H9 (cell line): ENCODE measurements at places on chromosomes 6 and 20.

GRCh38 chr6:26240157-26241032, 124.6 kb upstream of the BTN3A2 start:
- no peaks in the 10 kb centered on the region for H3K27me3 ChIP-seq
- H3K4me1 ChIP-seq, result no peaks in the 10 kb centered on the region
- no peaks in the 10 kb centered on the region for H3K36me3 ChIP-seq
- peak; percentile 63 for DNase-seq
- no peak overlapping the region for H3K4me3 ChIP-seq
- peak overlapping the region; percentile 84 for H3K27ac ChIP-seq

DNA sequence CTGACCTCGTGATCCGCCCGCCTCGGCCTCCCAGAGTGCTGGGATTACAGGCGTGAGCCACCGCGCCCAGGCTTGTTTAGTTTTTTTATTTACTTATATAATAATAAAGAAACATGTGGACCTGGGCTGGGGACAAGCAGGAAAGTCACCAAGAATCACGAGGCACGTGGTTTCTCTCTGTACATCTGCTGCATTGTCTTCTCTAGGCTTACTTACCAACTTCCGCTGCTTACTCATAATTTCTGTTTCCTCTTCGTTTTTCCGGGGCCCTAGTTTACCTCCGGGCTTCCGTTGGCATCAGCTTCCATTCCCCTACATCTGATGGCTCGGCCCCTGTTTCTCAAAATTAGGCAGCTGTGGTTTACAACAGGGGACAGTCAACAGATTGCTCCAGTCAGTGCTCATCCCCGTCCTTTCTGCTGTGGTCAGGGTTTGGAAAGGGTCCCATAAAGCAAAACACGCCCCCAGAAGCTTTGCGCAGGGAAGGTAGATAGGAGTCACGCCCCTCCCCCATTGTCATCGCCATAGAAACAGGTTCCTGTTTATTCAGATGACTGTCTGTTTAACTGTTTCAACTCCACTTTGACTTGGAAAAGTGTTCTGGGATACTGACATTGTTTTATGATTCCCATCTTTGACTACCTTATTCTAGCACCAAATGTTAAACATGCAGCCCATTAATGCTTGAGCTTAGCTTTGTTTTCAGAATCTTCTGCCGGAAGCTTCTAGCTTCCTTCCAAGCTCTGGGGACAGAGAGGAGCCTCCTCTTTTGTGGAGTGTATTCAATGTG, 31.9 kb upstream of the TXLNB start:
- peak overlapping the region; percentile 7; the same call in 1 of the 2 replicates for H3K4me3 ChIP-seq
- H3K27me3 ChIP-seq, result no peaks in the 10 kb centered on the region
- peaks cover 3% of the 10 kb centered on the region; the same call in 1 of the 2 replicates for H3K4me1 ChIP-seq
- peaks cover 4% of the 10 kb centered on the region; the same call in 1 of the 2 replicates for H3K36me3 ChIP-seq
- DNase-seq, result peak; percentile 70
- H3K27ac ChIP-seq, result no peak overlapping the region

- H3K4me1 ChIP-seq, result no peaks in the 10 kb centered on the region
- no peak overlapping the region for H3K27ac ChIP-seq
- DNase-seq, result no peak
- no peak overlapping the region for H3K4me3 ChIP-seq
- no peaks in the 10 kb centered on the region for H3K27me3 ChIP-seq
- peaks cover 6% of the 10 kb centered on the region; the same call in 1 of the 2 replicates for H3K36me3 ChIP-seq
These were observed 39.1 kb downstream of the EPB41L2 start for GRCh38 chr6:131023834-131024504.

- DNase-seq, result peak; percentile 47
- no peaks in the 10 kb centered on the region for H3K27me3 ChIP-seq
- H3K4me1 ChIP-seq, result peaks cover 10% of the 10 kb centered on the region
These were observed 180.1 kb upstream of the PDE10A start for GRCh38 chr6:165843121-165843520.

GRCh38 chr20:41830702-41831101, 212.5 kb upstream of the CHD6 start:
- H3K27me3 ChIP-seq, result no peaks in the 10 kb centered on the region
- no peaks in the 10 kb centered on the region for H3K36me3 ChIP-seq
- H3K27ac ChIP-seq, result no peak overlapping the region
- H3K4me3 ChIP-seq, result no peak overlapping the region
- no peak for DNase-seq
